Activated CD4-positive, alpha-beta memory T cell treated with anti-CD3 and anti-CD28 coated beads, Interleukin-2, amount 10 ng/mL, durations not matched to agents 7 days and 5 days (primary cell): ENCODE measurements at places on chromosomes 5 and 9. TPM values are rescaled to one million over a fixed set of nuclear protein-coding genes. Genes with fewer than 3 reads are reported as not detected.

DNA sequence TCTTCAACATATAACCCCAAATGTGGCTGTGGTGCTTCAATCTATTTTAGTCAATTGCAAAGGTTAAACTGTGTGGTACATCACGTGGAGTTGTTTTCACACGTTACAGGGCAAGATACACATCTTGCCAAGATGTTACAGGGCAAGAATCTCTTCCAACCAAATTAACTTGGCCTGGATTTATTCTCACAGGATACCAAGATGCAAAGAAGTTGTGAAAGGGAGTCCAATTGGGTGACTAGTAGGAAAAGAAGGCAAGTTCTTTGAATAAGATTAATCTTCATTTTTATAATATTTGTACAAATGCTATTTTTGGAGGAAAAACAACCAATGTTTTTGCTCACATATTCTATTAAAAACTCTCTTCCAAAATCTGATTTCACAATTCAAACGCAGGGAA, 4.8 kb upstream of the IFNA8 start:
- no peak for DNase-seq
- H3K4me1 ChIP-seq = peaks cover 6% of the 10 kb centered on the region
- no peak overlapping the region for H3K27ac ChIP-seq
- H3K27me3 ChIP-seq = peaks cover 45% of the 10 kb centered on the region

DNA sequence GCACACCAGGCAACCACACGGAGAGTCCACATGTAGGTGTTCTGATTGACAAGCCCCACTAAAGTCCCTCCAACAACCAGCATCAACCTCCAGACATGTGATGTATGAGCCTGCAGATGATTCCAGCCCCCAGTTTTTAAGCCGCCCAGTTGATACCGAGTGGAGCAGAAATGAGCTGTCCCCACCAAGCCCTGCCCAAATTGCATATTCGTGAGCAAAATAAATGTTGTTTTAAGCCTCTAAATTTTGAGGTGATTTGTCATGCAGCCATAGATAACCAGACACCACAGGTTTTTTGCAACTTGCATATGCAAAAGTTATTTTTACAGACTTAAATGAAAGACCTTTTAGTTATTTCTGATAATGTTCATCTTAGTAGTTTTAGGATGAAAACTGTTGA, 187.7 kb downstream of the PIK3R1 start:
- no peak for DNase-seq
- no peaks in the 10 kb centered on the region for H3K27me3 ChIP-seq
- no peak overlapping the region for H3K27ac ChIP-seq
- no peaks in the 10 kb centered on the region for H3K36me3 ChIP-seq
- no peak overlapping the region for H3K4me3 ChIP-seq

MCC gene
- total RNA-seq = 10.4 TPM

NRG2 gene
- not detected for total RNA-seq

DNA sequence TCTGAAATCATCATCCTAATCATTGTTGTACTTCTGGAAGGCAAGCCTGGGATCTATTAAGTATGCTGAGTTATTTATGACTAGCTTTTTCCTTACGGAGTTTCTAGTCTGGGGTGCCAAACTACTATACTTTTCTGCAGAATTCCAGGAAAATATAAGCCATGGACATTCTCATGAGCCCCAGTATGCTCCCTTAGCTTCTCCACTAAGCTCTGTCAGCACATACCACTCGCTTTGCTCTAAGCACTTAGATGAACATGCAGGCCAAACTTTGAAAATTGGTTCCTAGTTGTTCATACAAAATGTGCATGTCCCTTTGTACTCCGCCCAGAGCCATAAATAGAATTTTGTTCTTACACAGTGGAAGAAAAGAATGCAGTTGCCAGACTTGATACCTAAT, 284.6 kb downstream of the ARRDC3 start:
- H3K27me3 ChIP-seq = peaks cover 13% of the 10 kb centered on the region
- H3K4me1 ChIP-seq = no peaks in the 10 kb centered on the region
- H3K36me3 ChIP-seq = no peaks in the 10 kb centered on the region
- DNase-seq = no peak
- H3K4me3 ChIP-seq = no peak overlapping the region
- H3K27ac ChIP-seq = no peak overlapping the region

DNA sequence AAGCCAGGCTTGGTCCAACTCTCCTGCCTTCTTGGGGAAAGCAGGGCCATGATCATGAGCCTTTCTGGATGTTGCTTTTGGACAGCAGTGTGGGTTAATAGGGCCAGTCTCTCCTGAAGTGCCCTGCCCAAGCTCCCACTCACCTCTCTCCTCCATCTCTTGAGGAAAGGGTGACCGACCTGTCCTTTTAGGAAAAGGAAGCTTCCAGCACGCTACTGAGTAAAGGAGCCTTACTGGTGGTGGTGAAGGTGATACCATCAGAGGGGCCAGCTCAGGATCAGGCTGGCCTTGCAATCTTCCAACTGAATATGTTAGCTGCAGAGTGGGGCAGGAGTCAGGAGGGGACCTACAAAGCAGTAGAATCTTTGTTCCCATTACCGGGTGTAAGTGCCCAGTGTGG, 2.2 kb upstream of the RGS3 start:
- no peak overlapping the region for H3K27ac ChIP-seq
- H3K27me3 ChIP-seq = no peaks in the 10 kb centered on the region
- no peak overlapping the region for H3K4me3 ChIP-seq
- H3K36me3 ChIP-seq = no peaks in the 10 kb centered on the region
- no peaks in the 10 kb centered on the region for H3K4me1 ChIP-seq

- H3K27me3 ChIP-seq = no peaks in the 10 kb centered on the region
- no peak overlapping the region for H3K4me3 ChIP-seq
- H3K36me3 ChIP-seq = peaks cover 5% of the 10 kb centered on the region
- H3K27ac ChIP-seq = no peak overlapping the region
- H3K4me1 ChIP-seq = peaks cover 28% of the 10 kb centered on the region
- no peak for DNase-seq
These were observed 22.9 kb downstream of the PSMB7 start for GRCh38 chr9:124392254-124392870.

DNA sequence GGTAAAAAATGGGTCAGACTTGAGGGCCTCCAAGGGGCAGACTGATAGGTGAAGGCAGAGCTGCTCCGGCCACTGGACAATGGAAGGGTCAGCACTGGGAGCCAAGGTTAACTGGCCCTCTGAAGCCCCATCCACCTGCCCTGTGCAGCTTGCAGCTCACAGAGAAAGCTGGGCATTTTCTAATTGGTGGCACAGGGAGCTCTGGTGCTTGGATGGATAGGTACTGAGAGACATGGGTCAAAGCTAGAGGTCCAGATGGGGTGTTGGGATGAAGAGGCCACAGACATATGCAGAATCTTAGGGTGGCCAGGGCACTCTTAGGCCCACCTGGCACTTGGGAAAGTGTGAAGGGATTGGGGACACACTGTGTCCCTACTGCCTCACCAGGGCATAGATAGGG, 29.5 kb upstream of the SARDH start:
- H3K36me3 ChIP-seq = no peaks in the 10 kb centered on the region
- H3K4me1 ChIP-seq = no peaks in the 10 kb centered on the region
- no peak overlapping the region for H3K4me3 ChIP-seq
- H3K27me3 ChIP-seq = no peaks in the 10 kb centered on the region

LOX gene
- not detected for total RNA-seq

MEIKIN gene
- 2.2 TPM for total RNA-seq
